Fibroblast of the aortic adventitia (primary cell): ENCODE measurements at places on chromosomes 5 and 9. TPM values are rescaled to one million over a fixed set of nuclear protein-coding genes. Genes with fewer than 3 reads are reported as not detected.
A peak's percentile ranks its signal among the peaks of the same experiment; 100 is the strongest.

The RMI1 gene
- 1.2 and 17.0 TPM in 2 replicates for total RNA-seq

The ACOT12 gene
- 0.27 TPM in 1 of 2 replicates, not detected in the other for total RNA-seq

The FGF18 gene
- total RNA-seq: 0.54 TPM in 1 of 2 replicates, not detected in the other

The SHOC1 gene
- 0.09 TPM in 1 of 2 replicates, not detected in the other for total RNA-seq

The TMEM232 gene
- 4.7 and 5.2 TPM in 2 replicates for total RNA-seq

The CCL28 gene
- total RNA-seq: 5.1 and 5.6 TPM in 2 replicates

The ARID3C gene
- 0.09 and 0.74 TPM in 2 replicates for total RNA-seq

The FOXD4 gene
- total RNA-seq: 0.27 TPM in 1 of 2 replicates, not detected in the other

The ROR2 gene
- 13.0 and 26.5 TPM in 2 replicates for total RNA-seq

The COL15A1 gene
- 25.1 and 25.3 TPM in 2 replicates for total RNA-seq

The SPATA31C2 gene
- total RNA-seq: not detected in 2 replicates

The GABRA6 gene
- not detected in 2 replicates for total RNA-seq

The CCDC69 gene
- 1.5 and 2.8 TPM in 2 replicates for total RNA-seq

The IZUMO3 gene
- not detected in 2 replicates for total RNA-seq

The NSG2 gene
- not detected in 2 replicates for total RNA-seq

The MYORG gene
- total RNA-seq: 0.90 and 1.3 TPM in 2 replicates

The SH3RF2 gene
- 0.49 and 6.7 TPM in 2 replicates for total RNA-seq

- DNase-seq: peak; percentile 61
Measured at GRCh38 chr9:110255034-110255462, 1.3 kb downstream of the TXN start.

- peak; percentile 29 for DNase-seq
Measured at GRCh38 chr5:66848749-66849641, 252.8 kb downstream of the MAST4 start.

DNA sequence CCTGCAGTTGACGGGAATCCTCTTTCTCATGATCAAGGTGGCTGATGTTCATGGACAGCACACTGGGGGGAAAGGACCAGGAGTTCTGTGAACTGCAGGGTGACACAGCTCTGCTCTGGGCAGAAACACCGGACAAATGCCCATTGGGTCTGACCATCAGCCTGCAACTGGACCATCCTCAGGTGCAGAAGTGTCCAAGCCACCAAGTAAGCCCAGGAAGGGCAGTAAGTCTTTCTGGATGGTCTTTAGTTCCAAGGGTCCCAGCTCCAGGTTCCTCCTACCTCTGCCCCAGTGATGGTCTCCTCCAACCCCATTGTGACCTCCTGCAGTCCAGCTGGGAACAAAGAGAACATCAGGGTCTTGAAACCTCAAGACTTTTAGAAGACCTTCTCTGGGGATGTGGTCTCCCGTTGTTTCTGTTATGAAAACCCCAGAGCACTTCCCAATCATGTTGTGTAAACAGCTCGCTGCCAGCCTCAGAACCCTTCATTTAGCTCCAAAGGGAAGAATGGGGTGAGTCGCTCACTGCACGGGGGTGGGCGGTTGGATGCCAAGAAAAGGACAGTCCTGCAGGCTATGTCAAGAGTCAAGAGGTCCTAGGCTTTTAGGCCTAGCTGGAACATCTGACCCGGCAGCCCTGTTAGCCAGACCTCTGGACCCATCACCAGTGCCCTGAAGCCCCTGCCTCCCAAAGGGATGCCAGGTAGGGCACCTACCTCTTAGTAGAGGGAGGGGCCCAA, 41.8 kb upstream of the TCF7 start:
- DNase-seq: no peak

DNA sequence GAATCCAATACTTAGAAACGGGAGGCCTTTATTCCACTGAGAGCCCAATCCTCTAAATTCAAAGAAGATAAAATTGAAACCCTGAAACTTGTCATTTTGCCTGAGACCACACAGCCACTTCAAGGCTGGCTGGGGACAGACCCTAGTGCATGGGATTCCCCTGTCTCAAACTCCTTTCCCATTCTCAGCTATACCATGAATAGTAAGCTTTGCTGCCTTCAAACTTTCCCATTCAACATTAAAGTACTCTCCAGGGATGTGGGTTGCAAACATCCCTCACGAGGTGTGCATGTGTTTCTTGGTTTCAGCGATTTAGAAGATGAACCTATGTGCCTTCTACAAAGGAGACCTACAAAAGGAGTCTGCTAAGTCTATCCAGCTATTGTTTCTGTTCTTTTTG, 64.6 kb downstream of the GABRB2 start:
- no peak for DNase-seq

DNA sequence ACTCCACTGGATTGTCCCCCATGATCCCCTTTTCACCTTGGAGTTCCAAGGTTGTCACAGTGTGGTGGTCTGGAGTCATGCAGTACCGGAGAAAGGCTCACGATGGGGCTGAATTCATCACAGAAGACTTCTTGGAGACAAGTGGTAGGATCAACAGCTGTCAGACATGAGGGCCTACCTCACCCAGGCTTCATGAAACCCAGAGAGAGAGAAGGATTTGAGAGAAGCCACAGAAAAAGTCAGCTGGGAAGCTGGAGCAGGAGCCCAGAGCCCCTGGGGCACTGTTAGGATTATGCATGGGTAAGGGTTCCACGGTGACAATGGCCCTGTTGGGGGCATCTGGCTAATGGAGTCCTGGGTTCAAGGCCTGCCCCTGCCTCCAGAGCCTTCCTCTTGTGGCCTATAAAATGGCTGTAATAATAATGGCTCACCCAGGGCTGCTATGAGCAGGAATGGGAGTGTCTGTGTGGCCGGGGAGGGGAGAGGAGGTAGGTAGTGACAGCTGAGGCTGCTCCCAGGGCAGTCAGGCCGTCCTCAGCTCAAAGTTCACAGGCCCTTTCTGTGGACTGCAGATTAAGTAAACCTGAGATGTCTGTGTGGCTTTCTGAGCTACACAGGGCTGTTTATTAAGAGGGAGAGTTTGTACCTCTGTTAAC, 910 bp downstream of the TRIM14 start:
- DNase-seq: no peak

DNA sequence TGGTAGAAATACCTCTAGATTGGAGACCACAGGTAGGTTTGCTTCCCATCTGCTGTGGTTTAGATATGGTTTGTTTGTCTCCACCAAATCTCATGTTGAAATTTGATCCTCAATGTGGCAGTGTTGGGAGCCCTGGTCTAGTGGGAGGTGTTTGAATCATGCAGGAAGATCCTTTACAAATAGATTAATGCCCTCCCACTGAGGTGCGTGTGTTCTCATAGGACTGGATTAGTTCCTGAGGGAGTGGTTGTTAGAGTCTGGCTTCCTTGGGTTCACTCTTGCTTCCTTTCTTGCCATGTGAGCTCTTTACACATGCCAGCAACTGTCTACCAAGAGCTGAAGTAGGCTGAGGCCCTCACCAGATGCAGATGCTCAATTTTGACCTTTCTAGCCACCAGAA, 391.1 kb upstream of the GRIA1 start:
- no peak for DNase-seq

DNA sequence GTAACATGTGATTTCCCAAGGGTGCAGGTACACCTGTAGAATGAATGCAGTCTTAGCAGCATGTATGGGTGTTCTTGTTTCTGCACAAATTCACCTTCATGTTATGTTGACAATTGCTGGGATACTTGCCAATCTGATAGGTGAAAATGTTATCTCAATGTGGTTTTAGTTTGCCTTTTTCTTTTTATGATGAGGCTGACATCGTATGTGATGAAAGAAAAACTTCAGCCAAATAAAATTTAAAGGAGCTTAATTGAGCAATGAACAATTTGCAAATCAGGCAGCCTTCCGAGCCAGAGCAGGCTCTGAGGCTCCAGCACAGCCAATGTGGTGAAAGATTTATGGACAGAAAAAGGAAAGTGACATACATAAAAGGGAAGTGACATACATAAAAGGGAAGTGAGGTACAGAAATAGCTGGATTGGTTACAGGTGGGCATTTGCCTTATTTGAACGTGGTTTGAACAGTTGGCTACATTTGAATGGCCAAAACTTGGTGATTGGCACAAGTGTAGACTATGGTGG, 10.5 kb downstream of the TAL2 start:
- DNase-seq: no peak

DNA sequence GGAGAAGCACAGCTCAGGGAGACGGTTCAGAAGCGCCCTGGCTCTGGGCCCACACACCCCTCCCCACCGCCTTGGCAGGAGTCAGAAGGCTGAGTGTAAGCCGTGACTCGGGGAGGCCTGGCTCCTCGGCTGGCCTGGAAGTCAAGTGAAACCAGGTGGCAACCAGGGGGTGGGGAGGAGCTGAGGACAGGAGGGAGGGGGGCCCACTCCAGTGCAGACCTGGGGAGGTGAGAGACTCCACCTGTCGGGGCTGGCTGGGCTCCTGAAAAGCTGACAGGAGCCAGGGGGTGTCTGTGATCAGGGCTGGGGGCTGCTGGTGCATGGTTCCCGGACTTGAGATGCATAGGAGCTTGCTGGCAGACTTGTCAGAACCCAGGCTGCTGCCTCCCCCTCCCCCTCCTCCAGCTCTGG, 150.2 kb upstream of the PHYKPL start:
- DNase-seq: no peak

GRCh38 chr5:61349935-61350334, 17.9 kb downstream of the ZSWIM6 start:
- DNase-seq: no peak

DNA sequence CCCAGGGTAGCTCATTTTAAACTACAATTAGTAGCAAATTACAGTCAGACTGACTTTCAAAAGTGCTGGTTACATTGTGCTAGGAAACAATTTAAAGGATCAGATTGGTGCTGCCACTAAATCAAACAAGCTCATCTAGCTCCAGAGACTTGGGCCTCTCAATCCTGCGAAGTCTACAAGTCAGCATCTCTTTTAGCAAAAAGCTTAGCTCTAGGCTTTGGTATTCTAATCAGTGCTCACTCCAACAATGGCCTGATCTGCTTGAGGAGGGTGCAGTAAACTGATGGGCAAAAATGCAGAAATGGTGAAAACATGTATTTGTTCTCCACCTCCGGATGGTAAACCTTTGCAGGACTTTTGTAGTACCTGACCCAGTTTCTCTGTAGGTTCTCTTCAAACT, 47.0 kb upstream of the SEMA6A start:
- DNase-seq: no peak

DNA sequence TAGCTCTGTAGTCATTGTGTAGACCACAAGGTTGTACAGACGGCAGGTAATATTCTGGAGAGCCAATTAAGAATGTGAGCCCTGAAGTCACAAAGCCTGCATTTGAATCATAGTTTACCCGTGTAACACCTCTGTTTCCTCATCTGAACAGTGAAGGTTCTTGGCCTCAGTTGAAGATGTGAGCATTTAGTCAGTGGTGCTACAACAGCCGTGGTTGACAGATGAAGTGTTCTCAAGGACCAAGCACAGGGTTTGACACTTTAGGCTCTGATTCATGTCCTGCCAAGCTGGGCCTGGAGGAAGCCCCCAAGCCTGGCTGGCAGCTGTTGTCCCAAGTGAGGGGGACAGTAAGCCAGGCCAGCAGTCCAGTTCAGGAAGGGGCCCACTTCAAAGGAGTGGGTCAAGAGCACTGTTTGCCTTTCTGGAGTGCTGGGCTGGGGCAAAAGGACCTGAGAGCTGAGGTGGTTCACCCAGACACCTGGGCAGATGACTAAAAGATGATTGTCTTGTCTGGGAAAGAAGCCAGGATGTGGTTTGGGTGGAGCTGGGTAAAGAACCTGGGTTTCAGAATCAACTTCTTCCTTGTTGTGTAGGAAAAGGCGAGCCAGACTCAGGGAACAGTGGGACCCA, 20.7 kb downstream of the FAXDC2 start:
- no peak for DNase-seq

GRCh38 chr9:134666831-134667230, 25.2 kb downstream of the COL5A1 start:
- DNase-seq: peak; percentile 38

GRCh38 chr5:71905834-71906711, 187.0 kb downstream of the CARTPT start:
- DNase-seq: peak; percentile 42

DNA sequence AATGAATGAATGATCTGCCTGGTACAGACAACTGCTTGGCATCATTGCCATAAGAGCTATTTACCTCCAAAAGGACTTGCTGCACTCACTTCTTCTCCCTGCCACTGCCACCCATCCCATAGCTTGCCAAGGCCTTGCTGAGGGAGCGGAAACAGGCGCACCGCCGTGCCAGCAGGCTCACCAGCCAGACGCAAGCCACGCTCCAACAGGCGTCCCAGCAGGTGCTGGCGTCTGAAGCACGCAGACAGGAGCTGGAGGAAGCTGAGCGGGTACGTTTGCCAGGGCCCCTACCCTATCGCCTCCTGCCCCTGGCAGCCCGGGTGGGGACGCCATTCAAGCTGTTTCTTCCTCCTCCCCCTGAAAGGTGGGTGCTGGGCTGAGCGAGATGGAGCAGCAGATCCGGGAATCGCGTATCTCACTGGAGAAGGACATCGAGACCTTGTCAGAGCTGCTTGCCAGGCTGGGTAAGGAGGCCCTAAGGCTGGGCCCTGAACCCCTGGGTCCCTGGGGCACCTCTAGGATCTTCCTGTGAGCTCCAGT, 8.9 kb upstream of the AIF1L start:
- no peak for DNase-seq
